ENCODE measurements at places on chromosomes 4 and X. TPM values are rescaled to one million over a fixed set of nuclear protein-coding genes. Genes with fewer than 3 reads are reported as not detected.

TEX13D gene
- polyA plus RNA-seq, result not detected

IRF2 gene
- polyA plus RNA-seq, result 33.1 TPM

SATL1 gene
- 0.61 TPM for polyA plus RNA-seq

RNF128 gene
- polyA plus RNA-seq, result 12.7 TPM

TRAM1L1 gene
- 16.7 TPM for polyA plus RNA-seq

CT45A7 gene
- polyA plus RNA-seq, result not detected

ZNF711 gene
- polyA plus RNA-seq, result 75.4 TPM

MXRA5 gene
- polyA plus RNA-seq, result 8.1 TPM

SHISA3 gene
- 95.6 TPM for polyA plus RNA-seq

GUCY1B1 gene
- polyA plus RNA-seq, result 64.3 TPM

SYNPO2 gene
- polyA plus RNA-seq, result 13.7 TPM

FAM50A gene
- polyA plus RNA-seq, result 52.6 TPM

CITED1 gene
- polyA plus RNA-seq, result 4.2 TPM

DCAF12L1 gene
- polyA plus RNA-seq, result 6.1 TPM

ANAPC10 gene
- 21.7 TPM for polyA plus RNA-seq

MMRN1 gene
- polyA plus RNA-seq, result 3.0 TPM

BEND4 gene
- polyA plus RNA-seq, result 0.95 TPM

XPNPEP2 gene
- 88.7 TPM for polyA plus RNA-seq

ARHGAP24 gene
- polyA plus RNA-seq, result 105 TPM

AR gene
- 3.0 TPM for polyA plus RNA-seq

DMRTC1 gene
- polyA plus RNA-seq, result 0.36 TPM

S100P gene
- 17.4 TPM for polyA plus RNA-seq

KIAA1210 gene
- polyA plus RNA-seq, result 1.8 TPM

PNMA6F gene
- 0.27 TPM for polyA plus RNA-seq

ERAS gene
- polyA plus RNA-seq, result not detected

CLCN4 gene
- polyA plus RNA-seq, result 4.2 TPM

ERCC6L gene
- polyA plus RNA-seq, result 4.0 TPM

MAGEA11 gene
- polyA plus RNA-seq, result 0.03 TPM

REELD1 gene
- polyA plus RNA-seq, result 0.90 TPM

SYP gene
- polyA plus RNA-seq, result 2.9 TPM

ARX gene
- polyA plus RNA-seq, result not detected
